ENCODE measurements at places on chromosomes 2 and 18. TPM values are rescaled to one million over a fixed set of nuclear protein-coding genes. Genes with fewer than 3 reads are reported as not detected.

- DNase-seq: no peak
These were observed 1117.6 kb upstream of the SLC39A10 start for GRCh38 chr2:194539425-194539824.

- no peak for DNase-seq
These were observed 100.3 kb downstream of the MCFD2 start for GRCh38 chr2:46815121-46815802.

- no peak for DNase-seq
These were observed 35.9 kb upstream of the TBC1D8 start for GRCh38 chr2:101187131-101187530.

DNA sequence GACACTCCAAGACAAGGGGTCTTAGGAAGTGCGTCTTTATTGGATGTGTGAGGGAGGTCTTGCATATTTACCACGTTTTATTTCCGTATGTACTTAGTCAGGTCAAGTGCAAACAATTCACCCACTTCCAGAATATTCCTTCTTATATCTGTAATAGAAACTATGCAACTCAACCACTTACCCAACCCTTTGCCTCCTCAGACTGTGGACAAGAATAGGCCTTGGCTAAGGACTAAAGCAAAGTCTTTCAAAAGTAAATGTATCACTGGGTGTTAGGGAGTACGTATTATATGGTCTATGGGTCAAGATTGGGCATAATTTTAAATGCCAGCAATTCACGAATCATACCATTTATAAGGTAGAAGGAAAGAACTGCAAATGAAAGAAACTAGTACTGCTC, 484.8 kb downstream of the MBD2 start:
- DNase-seq: no peak

DNA sequence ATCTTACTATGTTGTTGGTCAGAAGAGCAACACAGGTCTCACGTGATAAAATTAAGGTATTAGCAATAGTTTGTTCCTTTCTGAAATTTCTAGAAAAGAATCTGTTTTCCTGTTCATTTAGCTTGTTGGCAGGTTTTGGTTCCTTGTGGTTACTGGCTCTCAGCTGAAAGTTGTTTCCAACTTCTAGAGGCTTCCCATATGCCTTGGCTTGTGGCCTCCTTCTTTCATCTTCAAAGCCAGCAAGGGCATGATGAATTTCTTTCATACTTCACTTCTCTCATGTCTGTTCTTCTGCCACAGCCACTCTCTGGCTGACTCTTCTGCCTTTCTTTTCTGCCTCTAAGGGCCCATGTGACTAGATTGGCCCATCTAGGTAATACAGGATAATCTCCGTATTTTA, 193.7 kb downstream of the TRIB2 start:
- DNase-seq: no peak

DNA sequence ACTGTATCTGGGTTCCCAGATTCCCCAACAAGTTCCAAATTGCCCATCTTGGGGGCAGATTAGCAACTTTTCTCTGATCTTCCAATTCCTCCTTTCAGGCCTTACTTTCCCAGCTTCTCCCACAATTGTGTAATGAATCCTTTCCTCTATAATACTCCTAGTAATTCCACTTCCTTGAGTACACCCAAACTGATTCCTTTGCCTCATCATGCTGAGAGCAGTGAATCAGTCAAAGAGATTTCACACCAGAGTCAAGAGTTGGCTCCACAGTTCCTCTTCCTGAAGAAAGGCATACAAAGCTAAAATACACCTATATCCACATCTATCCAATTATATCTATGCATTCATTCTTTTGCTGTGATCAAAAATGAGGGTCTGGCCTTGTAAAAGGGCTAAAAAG, 28.6 kb upstream of the DAPL1 start:
- DNase-seq: no peak

- no peak for DNase-seq
These were observed 37.1 kb downstream of the MYO3B start for GRCh38 chr2:170215021-170215420.

- DNase-seq: no peak
These were observed 7.3 kb upstream of the SETBP1 start for GRCh38 chr18:44673256-44673880.

- DNase-seq: no peak
These were observed 5.4 kb downstream of the MARS2 start for GRCh38 chr2:197710424-197711042.

DNA sequence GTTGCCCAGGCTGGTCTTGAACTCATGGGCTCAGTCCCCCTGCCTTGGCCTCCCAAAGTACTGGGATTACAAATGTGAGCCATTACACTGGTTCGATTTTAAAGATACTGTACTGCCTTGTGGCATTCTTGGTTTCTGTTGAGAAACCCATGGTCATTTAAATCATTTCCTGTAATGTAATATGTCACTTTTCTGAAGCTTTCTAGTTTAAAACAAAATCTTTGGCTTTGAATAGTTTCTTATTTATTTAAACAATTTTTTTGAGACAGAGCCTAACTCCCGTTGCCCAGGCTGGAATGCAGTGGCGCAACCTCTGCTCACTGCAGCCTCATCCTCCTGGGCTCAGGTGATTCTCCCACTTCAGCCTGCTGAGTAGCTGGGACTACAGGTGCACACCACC, 8.9 kb downstream of the ZNF512 start:
- no peak for DNase-seq

DNA sequence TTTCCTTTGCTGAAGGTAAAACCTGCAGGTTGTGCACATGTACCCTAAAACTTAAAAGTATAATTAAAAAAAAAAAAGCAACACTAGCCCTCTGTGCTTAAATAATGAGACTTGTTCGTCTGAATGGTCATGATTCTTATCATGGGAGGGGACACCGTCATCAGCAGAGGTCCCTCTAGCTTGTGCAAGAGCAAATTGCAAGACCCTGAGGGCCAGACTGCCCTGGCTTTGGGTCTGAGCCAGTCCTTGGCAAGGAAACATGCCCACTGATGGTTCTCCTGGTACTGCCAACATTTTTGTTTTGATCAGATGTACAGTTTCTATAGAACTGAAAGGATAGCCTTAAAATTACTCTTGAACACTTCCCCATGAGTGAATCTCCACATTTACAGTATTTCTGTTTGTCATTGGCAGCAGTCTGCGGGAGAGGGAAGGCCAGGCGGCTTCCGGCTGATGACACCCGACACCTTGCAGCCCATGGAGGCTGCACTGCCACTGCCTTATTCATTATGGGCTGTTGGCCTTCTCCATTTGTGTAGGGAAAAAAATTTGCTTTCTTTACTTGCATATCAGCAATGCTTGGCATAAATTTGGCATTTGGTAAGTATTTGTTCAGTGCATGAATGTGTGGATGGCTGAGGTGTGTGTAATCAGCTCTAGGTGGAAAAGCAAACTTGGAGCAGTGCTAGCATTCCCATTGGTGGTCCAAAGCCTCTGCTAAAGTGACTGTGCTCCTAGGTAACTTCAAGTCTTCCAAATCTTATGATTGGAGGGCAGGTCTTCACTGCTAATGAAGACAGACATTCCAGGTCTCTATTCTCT, 161.6 kb upstream of the ALKAL2 start:
- no peak for DNase-seq

GRCh38 chr2:95115418-95115817, 6.2 kb downstream of the MRPS5 start:
- DNase-seq: peak; percentile 45

DNA sequence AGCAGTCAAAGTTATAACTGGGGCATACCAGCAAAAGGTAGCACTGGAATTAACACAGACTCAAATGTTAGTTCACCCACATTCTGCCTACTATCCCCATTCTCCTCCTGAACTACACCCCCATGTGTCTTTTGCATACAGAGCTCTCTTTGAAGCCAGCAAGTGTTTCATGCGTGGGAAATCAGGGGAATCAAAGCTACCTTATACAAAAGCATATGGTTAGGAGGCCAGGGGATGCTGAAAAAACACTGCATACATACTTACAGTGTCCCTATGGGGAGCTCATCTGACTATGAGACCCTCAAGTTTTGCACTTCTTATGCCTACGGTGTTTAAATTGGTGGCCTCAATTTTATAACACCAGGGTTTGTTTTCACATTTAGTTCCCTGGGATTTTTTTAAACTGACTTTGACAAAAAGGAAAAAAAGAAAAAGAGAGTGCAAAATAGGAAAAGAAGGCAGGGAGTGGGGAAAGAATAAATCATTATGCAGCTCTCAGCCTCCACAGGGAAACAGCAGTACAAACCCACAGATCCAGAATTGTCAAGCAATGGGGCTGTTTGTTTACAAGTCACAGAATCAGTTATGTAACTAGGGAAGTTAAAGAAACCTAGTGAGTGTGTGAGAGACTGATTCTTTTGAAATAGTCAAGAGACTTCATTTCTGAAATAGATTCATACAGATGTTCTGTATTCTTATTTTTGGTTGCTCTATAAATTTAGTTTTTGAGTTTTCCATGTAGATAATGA, 20.1 kb upstream of the PPP3R1 start:
- DNase-seq: no peak

GRCh38 chr18:75133721-75134610, 75.0 kb downstream of the PTGR3 start:
- no peak for DNase-seq

DNA sequence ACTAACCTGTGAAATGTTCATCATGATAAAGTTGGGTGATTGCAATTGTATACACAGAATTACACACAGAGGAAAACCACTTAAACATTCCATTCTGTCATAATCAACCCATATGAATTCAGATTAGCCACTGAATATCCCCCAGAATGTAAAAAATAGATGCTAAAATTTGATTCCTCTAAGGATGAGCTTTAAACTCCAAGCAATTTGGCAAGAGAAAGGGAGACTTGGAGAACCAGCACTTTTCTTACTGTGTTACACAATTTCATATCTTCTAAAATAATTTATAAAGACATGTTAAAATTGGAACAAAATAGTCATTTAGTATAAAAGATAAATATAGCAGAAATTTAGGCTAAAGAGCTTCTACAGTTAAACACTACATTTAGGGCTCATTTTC, 146.3 kb upstream of the LMAN1 start:
- DNase-seq: no peak

DNA sequence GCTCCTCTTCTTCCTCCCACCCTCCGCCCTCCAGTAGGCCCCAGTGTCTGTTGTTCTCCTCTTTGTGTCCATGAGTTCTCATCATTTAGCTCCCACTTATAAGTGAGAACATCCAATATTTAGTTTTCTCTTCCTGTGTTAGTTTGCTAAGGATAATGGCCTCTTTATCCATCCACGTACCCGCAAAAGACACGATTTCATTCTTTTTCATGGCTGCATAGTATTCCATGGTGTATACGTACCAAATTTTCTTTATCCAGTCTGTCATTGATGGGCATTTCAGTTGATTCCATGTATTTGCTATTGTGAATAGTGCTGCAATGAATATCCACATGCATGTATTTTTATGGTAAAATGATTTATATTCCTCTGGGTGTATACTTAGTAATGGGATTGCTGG, 82.2 kb downstream of the COPS8 start:
- no peak for DNase-seq

GRCh38 chr2:82169379-82169778, 1864.8 kb upstream of the LRRTM1 start:
- DNase-seq: no peak

- DNase-seq: peak; percentile 60
These were observed 86.8 kb downstream of the SEMA4F start for GRCh38 chr2:74740741-74741431.

GRCh38 chr2:74379851-74380789, at the start of gene DCTN1:
Gene DCTN1 (minus strand): TSS chr2:74380311. CDS start chr2:74380037, 274 bp downstream.
- peak; percentile 23 for DNase-seq

- no peak for DNase-seq
These were observed 165.7 kb upstream of the GLI2 start for GRCh38 chr2:120570001-120570400.

Gene UGT1A3
- total RNA-seq: not detected

Gene UGT1A5
- total RNA-seq: not detected

Gene PRKAG3
- total RNA-seq: 34.0 TPM

Gene TUBA4A
- total RNA-seq: 387 TPM

Gene ATP8B1
- 1.6 TPM for total RNA-seq

Gene TFPI
- total RNA-seq: 91.5 TPM

Gene NTSR2
- not detected for total RNA-seq
